ENCODE measurements at places on chromosomes 4 and X. TPM values are rescaled to one million over a fixed set of nuclear protein-coding genes. Genes with fewer than 3 reads are reported as not detected.

GATA1 gene
- 0.67 TPM for total RNA-seq

GABRA4 gene
- not detected for total RNA-seq

INPP4B gene
- total RNA-seq = 89.4 TPM

USP51 gene
- 2.0 TPM for total RNA-seq

KLB gene
- not detected for total RNA-seq

GRCh38 chr4:144507311-144508101 is 138.4 kb upstream of the HHIP start:
- no peak for DNase-seq
- H3K27me3 ChIP-seq = no peaks in the 10 kb centered on the region
- no peak overlapping the region for H3K4me3 ChIP-seq

- H3K27me3 ChIP-seq = no peaks in the 10 kb centered on the region
- H3K4me1 ChIP-seq = no peaks in the 10 kb centered on the region
- no peak for DNase-seq
- H3K4me3 ChIP-seq = no peak overlapping the region
- no peaks in the 10 kb centered on the region for H3K36me3 ChIP-seq
Measured at GRCh38 chr4:72186714-72187113, 154.9 kb downstream of the NPFFR2 start.

DNA sequence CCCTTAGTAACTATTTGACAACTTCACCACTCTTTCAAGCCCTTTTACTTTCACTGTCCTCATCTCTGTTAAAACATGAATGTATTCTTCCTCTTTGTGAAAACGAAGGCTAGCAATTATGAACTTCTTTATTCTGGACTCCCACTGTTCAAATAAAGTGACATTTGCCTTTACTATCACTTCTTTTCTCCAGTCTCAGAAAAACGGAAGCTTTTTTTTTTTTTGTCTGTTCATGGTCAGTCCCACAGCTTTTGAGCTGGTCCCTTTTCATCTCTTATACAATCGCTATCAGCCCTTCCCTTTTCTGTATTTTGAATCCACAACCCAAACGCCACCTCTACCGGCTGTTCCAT is 327.7 kb downstream of the DKK2 start:
- no peaks in the 10 kb centered on the region for H3K4me1 ChIP-seq
- H3K4me3 ChIP-seq = no peak overlapping the region
- DNase-seq = no peak

GRCh38 chrX:53321230-53321942 is 40.0 kb upstream of the IQSEC2 start:
- no peak overlapping the region for H3K27ac ChIP-seq
- no peak overlapping the region for H3K4me3 ChIP-seq
- no peaks in the 10 kb centered on the region for H3K36me3 ChIP-seq
- DNase-seq = no peak

DNA sequence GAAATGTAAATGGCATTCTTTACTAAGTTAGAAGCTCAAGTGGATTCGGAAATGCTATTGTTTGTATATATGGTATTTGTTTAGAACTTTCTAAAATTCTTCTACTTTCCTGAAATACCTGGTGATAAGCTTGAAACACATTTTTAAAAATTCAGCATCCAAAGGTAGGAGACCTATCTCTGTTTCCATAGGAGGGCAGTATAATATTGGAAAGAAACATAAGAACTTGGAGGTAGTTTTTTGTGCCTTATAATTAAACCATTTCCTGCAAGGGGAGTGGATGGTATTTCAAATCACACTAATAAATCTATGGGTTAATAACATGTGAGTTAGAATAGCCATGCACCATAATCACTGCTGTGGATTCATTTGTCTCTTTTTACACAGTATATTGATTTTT is 217.4 kb upstream of the AADAT start:
- no peak overlapping the region for H3K4me3 ChIP-seq
- H3K4me1 ChIP-seq = no peaks in the 10 kb centered on the region
- H3K27me3 ChIP-seq = no peaks in the 10 kb centered on the region
- no peak overlapping the region for H3K27ac ChIP-seq
- DNase-seq = no peak
- H3K36me3 ChIP-seq = no peaks in the 10 kb centered on the region

DNA sequence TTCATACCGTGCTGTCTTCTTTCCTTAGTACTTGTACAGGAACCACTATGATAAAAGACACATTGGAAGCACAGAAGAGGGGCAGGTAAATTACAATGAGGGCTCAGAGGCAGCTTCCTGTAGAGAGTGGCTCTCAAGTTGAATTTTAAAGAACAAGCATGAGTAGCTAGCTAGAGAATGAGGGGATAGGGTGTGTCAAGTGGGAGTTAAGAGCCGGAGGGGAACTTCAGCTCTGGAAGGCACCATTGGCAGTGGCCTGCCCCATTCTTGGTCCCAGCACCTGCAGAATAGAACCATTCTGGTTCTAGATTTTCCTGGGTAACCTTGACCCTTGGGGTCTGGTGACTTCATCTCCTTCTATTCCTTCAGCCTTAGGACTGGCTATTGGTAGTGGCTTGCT is 34.0 kb upstream of the JADE1 start:
- H3K4me1 ChIP-seq = no peaks in the 10 kb centered on the region
- no peak overlapping the region for H3K27ac ChIP-seq
- no peaks in the 10 kb centered on the region for H3K27me3 ChIP-seq

- peak overlapping the region; percentile 90 for H3K27ac ChIP-seq
- H3K4me3 ChIP-seq = peak overlapping the region; percentile 98
- no peaks in the 10 kb centered on the region for H3K27me3 ChIP-seq
- peaks cover 29% of the 10 kb centered on the region for H3K4me1 ChIP-seq
- peaks cover 16% of the 10 kb centered on the region for H3K36me3 ChIP-seq
- DNase-seq = no peak
Measured at GRCh38 chrX:12973561-12974304, 1.2 kb upstream of the TMSB4X start.

DNA sequence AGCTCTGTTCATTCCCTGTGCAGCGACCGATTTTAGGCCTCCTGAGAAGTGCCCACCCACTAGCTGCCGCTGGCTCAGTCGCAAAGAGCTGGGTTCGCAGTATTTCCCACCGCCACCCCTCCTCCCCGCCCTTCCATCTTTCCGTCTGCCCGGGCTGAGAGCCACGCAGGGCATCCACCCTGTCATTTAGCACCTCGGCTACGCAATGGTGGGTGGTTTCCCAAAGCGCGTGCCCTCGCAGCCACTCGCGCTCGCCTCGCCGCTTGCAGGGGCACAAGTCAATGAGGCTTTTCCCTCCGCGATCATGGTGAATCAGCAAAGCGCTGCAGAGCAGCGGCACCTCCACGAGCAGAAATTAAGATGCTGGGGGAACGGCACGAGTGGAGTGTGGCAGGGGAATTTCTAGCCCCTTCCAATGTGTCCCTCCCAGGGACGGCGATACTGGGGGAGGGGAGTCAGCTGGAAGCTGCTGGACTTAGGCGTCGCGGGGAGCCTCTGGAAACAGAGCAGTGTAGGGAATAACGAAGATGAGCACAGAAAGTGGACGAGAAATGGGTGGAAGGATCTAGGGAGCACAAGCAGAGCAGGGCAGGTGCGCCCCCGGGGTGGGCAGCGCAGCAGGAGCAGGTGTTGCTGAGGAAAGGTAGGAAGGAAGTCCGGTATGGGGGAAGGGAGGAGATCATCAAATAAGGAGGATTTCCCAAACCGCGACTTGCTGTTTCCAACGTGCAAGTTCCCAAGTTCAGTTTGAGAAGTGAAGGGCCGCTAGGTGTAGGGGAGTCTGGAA is 2.4 kb upstream of the PTCHD1 start:
- no peaks in the 10 kb centered on the region for H3K36me3 ChIP-seq
- H3K27ac ChIP-seq = no peak overlapping the region
- H3K27me3 ChIP-seq = peaks cover 4% of the 10 kb centered on the region
- H3K4me3 ChIP-seq = no peak overlapping the region
